ENCODE measurements at places on chromosomes 2 and 18.
A peak's percentile ranks its signal among the peaks of the same experiment; 100 is the strongest.

GRCh38 chr2:120857422-120857821, 121.8 kb downstream of the GLI2 start:
- DNase-seq: peak; percentile 3
- H3K27ac ChIP-seq: no peak overlapping the region
- H3K36me3 ChIP-seq: no peaks in the 10 kb centered on the region
- H3K4me3 ChIP-seq: no peak overlapping the region

DNA sequence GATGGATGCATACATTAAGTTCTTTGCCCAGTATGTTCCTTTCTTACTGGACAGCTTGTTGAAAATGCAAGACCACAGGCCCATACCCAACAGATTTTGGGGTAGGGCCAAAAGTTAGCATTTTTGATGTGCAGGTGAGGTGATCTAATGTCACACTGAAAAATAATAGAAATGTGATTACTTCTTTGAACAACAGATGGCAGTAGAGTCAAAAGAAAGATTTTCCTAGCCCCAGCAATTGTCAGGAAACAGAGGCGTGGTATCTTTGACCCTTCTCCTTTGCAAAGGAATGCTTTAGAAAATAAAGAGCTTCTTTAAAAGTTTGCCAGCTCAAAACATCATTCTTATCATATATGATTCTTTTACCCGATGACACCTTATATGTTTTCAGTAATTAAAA, 343.6 kb upstream of the SYT4 start:
- no peak overlapping the region for H3K27ac ChIP-seq
- H3K4me1 ChIP-seq: no peaks in the 10 kb centered on the region
- H3K36me3 ChIP-seq: no peaks in the 10 kb centered on the region

DNA sequence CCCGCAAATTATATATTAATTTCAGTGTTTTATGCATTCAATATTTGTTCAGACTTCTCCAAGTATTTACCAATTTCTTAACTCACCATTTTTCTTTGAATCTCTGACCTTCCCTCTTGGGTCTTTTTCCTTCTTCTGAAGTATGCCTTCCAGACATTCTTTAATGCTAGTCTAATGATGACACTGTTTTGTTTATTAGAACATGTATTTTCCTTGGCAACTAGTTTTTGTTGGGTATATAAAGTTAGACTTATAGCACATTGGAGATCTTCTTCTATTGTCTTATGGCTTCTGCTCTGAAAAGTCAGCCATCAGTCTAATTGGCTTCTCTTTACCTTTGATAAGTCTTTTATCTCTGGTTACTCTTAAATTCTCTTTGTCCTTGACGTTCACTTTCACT, 423.2 kb upstream of the NRP2 start:
- H3K4me1 ChIP-seq: no peaks in the 10 kb centered on the region
- H3K36me3 ChIP-seq: peaks cover 3% of the 10 kb centered on the region
- peaks cover 3% of the 10 kb centered on the region for H3K27me3 ChIP-seq
- no peak overlapping the region for H3K4me3 ChIP-seq

GRCh38 chr2:148726228-148726627, 81.7 kb downstream of the EPC2 start:
- H3K27me3 ChIP-seq: no peaks in the 10 kb centered on the region
- H3K4me3 ChIP-seq: no peak overlapping the region
- DNase-seq: no peak
- no peak overlapping the region for H3K27ac ChIP-seq
- H3K4me1 ChIP-seq: peaks cover 18% of the 10 kb centered on the region
- no peaks in the 10 kb centered on the region for H3K36me3 ChIP-seq

GRCh38 chr2:12624384-12624783, 92.4 kb upstream of the TRIB2 start:
- no peak overlapping the region for H3K4me3 ChIP-seq
- H3K27ac ChIP-seq: no peak overlapping the region
- H3K27me3 ChIP-seq: peaks cover 5% of the 10 kb centered on the region
- H3K4me1 ChIP-seq: peaks cover 8% of the 10 kb centered on the region
- no peak for DNase-seq

DNA sequence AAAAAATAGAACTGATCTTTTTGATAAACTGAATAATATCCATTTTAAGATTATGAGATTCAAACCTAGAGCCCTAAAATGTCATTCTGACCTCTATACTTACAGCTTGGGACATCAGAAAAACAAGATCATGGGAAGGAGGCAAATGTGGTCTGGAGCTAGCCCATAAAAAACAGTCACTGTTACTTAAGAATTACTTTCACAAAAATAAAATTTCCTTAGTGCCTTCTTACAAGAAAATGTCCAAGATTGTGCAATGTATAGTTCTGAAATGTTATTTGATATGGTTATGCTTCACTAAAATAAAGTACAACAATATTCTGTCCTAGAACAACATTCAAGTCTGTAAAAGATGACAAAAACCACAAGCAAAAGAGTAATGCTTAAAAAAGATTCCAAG, 247.6 kb downstream of the DYM start:
- H3K4me3 ChIP-seq: no peak overlapping the region
- DNase-seq: no peak
- no peaks in the 10 kb centered on the region for H3K4me1 ChIP-seq
- no peaks in the 10 kb centered on the region for H3K27me3 ChIP-seq

GRCh38 chr2:27356056-27356381, 545 bp downstream of the GTF3C2 start:
- H3K27me3 ChIP-seq: peaks cover 14% of the 10 kb centered on the region
- no peaks in the 10 kb centered on the region for H3K36me3 ChIP-seq
- peak overlapping the region; percentile 100 for H3K27ac ChIP-seq
- DNase-seq: peak; percentile 47

DNA sequence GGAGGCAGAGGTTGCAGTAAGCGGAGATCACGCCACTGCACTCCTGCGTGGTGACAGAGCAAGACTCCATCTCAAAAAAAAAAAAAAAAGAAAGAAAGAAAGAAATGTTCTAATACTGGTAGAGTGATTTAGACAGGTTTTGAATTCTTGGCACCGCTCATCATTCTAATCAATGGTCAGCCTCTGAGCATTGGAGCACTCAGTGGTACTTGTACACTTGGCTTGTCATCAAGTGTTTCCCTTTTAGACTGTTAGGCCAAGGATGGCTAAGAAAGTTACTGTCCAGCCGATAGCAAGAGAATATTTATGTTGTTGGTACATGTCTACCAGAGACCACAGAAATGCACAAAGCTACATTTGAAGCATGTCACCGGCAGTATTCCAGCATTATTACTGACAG, 444.1 kb upstream of the RAB12 start:
- no peak for DNase-seq
- H3K4me1 ChIP-seq: peaks cover 4% of the 10 kb centered on the region
- H3K4me3 ChIP-seq: no peak overlapping the region
- no peak overlapping the region for H3K27ac ChIP-seq
- H3K27me3 ChIP-seq: peaks cover 2% of the 10 kb centered on the region

GRCh38 chr18:63229971-63230370, 89.6 kb downstream of the BCL2 start:
- no peaks in the 10 kb centered on the region for H3K36me3 ChIP-seq
- no peak for DNase-seq
- no peak overlapping the region for H3K27ac ChIP-seq
- H3K27me3 ChIP-seq: no peaks in the 10 kb centered on the region

GRCh38 chr2:165874445-165875039, 79.0 kb downstream of the TTC21B start:
- no peak overlapping the region for H3K27ac ChIP-seq
- no peaks in the 10 kb centered on the region for H3K36me3 ChIP-seq
- no peak for DNase-seq
- no peak overlapping the region for H3K4me3 ChIP-seq

- peaks cover 2% of the 10 kb centered on the region for H3K27me3 ChIP-seq
- no peak overlapping the region for H3K27ac ChIP-seq
- H3K4me3 ChIP-seq: peak overlapping the region; percentile 98
- H3K36me3 ChIP-seq: no peaks in the 10 kb centered on the region
- DNase-seq: peak; percentile 19
- peaks cover 7% of the 10 kb centered on the region for H3K4me1 ChIP-seq
These were observed 694 bp downstream of the CFAP36 start for GRCh38 chr2:55519938-55520885.

- H3K4me1 ChIP-seq: no peaks in the 10 kb centered on the region
- H3K36me3 ChIP-seq: no peaks in the 10 kb centered on the region
- no peak for DNase-seq
- H3K27me3 ChIP-seq: peaks cover 1% of the 10 kb centered on the region
- no peak overlapping the region for H3K4me3 ChIP-seq
- H3K27ac ChIP-seq: no peak overlapping the region
These were observed 981.6 kb downstream of the CNTNAP5 start for GRCh38 chr2:125006676-125007075.

DNA sequence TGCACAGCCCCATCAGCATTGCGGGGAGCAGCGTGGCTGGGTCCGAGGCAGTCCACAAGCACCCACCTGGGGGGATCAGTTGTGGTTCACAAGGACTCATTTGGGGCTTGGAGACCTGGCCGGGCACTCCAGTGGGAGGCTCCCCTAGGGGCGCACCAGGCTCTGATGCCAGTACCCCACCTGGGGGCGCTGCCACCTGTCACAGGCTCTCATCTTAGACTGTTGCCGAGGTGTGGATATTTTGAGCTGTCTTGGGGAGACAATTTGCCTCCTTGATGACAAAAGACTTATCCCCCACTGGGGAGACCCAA, 3.0 kb downstream of the ADRA2B start:
- peaks cover 7% of the 10 kb centered on the region for H3K36me3 ChIP-seq
- H3K4me1 ChIP-seq: peaks cover 9% of the 10 kb centered on the region
- no peak overlapping the region for H3K27ac ChIP-seq
- no peak for DNase-seq
- peaks cover 10% of the 10 kb centered on the region for H3K27me3 ChIP-seq
- H3K4me3 ChIP-seq: peak overlapping the region; percentile 15

- H3K36me3 ChIP-seq: peaks cover 5% of the 10 kb centered on the region
- no peak overlapping the region for H3K4me3 ChIP-seq
- H3K27me3 ChIP-seq: no peaks in the 10 kb centered on the region
These were observed 163.4 kb upstream of the BCL2L11 start for GRCh38 chr2:110957293-110957692.

- DNase-seq: no peak
- no peaks in the 10 kb centered on the region for H3K4me1 ChIP-seq
- no peaks in the 10 kb centered on the region for H3K36me3 ChIP-seq
- H3K27me3 ChIP-seq: peaks cover 3% of the 10 kb centered on the region
- no peak overlapping the region for H3K27ac ChIP-seq
These were observed 30.1 kb downstream of the CD8B start for GRCh38 chr2:86831537-86831936.

- H3K27me3 ChIP-seq: peaks cover 18% of the 10 kb centered on the region
- H3K4me3 ChIP-seq: peak overlapping the region; percentile 89
- peak overlapping the region; percentile 77 for H3K27ac ChIP-seq
- peaks cover 34% of the 10 kb centered on the region for H3K4me1 ChIP-seq
These were observed 786 bp downstream of the TET3 start for GRCh38 chr2:73985308-73986084.

DNA sequence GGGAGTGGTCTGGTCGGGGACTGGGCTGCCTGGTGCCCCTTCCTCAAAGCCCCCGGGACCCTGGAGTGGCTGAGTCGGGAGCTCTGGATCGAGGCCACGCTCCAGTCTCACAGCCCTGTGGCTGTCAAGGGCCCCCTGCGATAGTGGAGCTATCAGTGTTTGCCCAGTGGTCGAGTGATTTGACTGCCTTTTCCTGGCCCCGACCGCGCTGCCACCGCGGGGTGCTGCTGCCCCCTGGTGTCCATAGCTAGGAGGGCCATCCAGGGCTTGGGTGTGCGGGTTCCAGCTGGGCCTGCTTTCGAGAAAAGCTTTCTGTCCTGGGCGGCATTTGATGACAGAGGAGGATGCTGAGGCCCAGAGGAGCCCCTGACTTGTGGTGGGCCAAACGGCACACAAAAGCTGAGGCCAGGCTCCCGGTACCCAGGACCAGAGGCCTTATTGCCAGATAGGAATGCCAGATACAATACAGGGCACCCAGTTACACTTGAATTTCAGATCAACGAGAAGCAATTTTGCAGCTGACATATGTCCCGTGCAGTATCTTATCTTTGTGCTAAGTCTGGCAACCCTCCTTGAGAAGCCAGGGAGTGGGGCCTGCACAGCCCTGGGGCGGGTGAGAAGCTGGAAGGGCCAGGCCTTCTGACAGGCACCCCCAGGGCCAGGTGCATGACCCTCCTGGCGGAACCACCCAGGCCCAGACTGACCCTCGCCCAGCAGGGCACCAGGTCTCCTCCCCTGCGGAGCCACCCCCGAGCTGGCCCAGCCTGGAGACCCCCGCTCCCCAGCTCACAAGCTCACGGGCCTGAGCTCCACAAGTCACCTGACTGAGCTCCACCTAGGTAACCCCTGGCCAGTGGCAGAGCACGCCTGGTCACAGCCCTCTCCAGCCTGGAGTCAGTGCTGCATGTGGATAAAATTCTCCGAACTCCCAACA, 13.0 kb downstream of the ODC1 start:
- peaks cover 3% of the 10 kb centered on the region for H3K27me3 ChIP-seq
- no peak overlapping the region for H3K4me3 ChIP-seq
- peaks cover 7% of the 10 kb centered on the region for H3K4me1 ChIP-seq

- no peak overlapping the region for H3K4me3 ChIP-seq
- H3K4me1 ChIP-seq: peaks cover 6% of the 10 kb centered on the region
- peaks cover 2% of the 10 kb centered on the region for H3K27me3 ChIP-seq
- H3K36me3 ChIP-seq: no peaks in the 10 kb centered on the region
- DNase-seq: no peak
- H3K27ac ChIP-seq: no peak overlapping the region
These were observed 24.2 kb downstream of the SH3RF3 start for GRCh38 chr2:109153005-109153784.

DNA sequence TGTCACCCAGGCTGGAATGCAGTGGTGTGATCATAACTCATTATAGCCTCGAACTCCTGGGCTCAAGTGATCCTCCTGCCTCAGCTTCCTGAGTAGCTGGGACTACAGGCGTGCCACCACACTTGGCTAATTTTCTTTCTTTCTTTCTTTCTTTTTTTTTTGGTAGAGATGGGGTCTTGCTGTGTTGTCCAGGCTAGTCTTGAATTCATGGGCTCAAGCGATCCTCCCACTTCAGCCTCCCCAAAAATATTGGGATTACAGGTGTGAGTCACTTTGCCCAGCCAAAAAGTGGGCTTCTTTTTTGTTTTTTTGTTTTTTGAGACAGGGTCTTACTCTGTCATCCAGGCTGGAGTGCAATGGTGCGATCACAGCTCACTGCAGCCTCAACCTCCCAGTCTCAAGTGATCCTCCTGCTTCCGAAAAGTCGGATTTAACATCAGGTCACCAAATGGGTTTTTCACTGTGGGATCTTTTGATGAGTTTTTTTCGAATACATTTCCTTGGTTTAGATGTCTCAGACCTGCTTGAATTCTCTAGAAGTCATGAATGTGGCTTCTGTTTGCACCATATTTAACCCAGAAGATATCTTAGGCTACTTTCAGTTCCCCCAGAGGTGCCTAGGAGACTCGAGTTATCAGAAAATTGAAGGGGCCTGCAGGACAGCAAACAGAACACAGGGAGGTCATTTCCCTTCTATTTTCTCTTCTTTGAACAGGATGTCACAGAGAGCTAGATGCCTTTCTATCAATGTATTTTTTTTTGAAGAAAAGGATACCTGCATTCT, 8.9 kb downstream of the RAB31 start:
- H3K27me3 ChIP-seq: peaks cover 3% of the 10 kb centered on the region
- DNase-seq: no peak
- peaks cover 5% of the 10 kb centered on the region for H3K4me1 ChIP-seq
- H3K27ac ChIP-seq: no peak overlapping the region
- H3K36me3 ChIP-seq: no peaks in the 10 kb centered on the region

DNA sequence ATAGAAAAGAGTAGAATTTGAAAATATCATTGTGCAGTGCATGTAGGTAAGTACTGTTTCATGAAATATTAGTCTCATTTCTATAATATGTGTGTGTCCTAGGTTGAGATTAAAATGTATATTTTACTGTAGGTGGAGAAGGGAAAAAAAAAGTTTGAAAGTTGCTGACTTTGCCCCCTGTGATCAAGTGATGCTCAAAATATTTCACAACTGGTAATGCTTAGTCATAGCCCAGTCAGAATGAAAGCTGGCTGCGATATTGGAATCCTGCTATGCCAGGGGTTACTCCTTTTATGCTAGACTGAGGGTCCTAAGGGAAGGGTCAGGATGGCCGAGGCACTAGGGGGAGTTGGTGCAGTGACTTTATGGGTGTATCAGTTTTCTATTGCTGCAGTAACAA, 19.5 kb upstream of the CFAP36 start:
- peaks cover 5% of the 10 kb centered on the region for H3K4me1 ChIP-seq
- H3K27me3 ChIP-seq: no peaks in the 10 kb centered on the region
- no peak for DNase-seq
- H3K4me3 ChIP-seq: no peak overlapping the region

Data from glutamatergic neuron (in vitro differentiated cells).